ENCODE measurements at places on chromosomes 1 and 21.

DNA sequence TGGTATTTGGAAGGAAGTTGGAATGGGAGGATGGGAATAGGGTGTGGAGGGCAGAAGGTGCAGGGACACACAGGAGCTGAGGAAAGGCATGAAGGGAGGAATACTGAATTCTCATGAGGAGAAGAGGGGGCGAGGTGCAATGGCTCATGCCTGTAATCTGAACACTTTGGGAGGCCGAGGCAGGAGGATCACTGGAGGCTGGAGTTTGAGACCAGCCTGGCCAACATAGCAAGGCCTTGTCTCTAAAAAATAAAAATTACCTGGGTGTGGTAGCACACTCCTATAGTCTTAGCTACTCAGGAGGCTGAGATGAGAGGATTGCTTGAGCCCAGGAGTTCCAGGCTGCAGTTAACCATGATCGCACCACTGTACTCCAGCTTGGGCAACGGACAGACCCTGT is 117.3 kb downstream of the DTL start:
- DNase-seq: no peak

DNA sequence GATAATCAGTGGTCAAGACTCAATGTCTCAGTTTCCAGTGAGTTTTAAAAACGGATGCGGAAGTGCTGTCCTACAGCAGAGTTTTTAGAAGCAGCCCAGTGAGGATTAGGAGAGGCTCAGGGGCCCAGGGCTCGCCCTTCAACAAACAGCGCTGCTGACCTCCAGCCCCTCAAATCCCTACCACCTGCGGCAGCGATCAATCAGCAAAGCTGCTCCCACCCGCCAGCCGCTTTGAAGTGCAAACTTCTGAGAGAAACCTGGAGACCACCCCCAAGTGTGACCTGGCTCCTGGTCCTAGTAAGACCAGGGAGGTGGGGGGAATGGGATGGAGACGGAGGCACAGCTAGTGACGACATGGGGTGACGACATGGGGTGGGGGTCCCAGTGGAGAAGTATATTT is 14.4 kb downstream of the ZBTB17 start:
- DNase-seq: no peak

DNA sequence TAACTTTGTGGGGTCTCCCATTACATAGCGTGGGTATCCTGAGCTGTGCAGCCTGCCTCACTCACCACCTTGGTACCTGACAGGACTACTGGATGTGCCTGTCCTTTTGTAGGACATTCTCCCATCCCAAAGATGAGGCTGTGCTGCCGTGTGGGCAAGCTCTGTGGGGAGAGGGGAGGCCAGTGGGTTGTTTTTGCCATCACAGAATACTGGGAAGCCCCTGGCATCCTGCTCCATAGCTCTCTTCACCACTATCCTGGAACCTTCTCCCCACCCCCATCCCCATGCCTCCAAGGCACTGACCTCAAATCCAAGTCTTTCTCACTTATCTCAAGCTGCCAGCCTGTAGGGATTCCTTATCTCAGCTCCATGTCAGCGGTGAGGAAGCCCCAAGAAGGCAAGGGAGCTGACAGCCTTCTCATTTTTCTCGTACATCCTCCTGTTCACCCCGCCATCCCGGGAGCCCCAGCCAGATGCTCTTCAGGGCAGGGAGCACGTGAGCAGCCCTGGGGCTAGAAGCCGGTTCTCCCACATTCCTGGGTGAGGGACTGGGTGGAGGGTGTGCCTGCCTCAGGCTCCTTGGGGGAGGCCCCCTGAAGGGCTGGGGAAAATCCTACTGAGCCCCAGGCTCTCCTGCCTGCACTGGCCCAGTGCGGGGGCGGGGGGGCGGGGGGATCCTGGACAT is 2.4 kb upstream of the ELF3 start:
- no peak for DNase-seq

GRCh38 chr1:23344111-23344986 is at the start of gene HNRNPR:
Gene HNRNPR, minus strand, starts transcription at chr1:23344284. Its CDS starts 3,276 bp downstream, at chr1:23341008.
- DNase-seq: peak; percentile 71

DNA sequence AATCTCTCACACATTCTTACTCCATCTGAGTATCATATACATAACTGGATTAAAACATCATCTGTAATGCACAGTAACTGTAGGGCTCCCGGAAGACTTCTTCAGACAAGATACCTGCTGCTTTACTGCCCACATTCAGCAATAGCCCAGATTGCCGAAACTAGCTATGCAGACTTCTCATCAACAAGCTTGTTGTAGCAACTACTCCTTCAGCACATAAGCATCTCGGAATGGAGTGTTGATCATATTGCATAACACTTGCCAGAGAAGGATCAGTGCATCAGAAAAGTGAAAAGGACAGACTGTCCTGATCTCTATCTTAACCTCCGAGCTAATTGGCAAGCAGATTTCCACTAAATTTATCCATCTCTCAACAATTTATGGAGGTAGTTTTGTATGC is 354.6 kb upstream of the C1orf87 start:
- DNase-seq: no peak

GRCh38 chr1:99550198-99550597 is 95.7 kb upstream of the PALMD start:
- no peak for DNase-seq

DNA sequence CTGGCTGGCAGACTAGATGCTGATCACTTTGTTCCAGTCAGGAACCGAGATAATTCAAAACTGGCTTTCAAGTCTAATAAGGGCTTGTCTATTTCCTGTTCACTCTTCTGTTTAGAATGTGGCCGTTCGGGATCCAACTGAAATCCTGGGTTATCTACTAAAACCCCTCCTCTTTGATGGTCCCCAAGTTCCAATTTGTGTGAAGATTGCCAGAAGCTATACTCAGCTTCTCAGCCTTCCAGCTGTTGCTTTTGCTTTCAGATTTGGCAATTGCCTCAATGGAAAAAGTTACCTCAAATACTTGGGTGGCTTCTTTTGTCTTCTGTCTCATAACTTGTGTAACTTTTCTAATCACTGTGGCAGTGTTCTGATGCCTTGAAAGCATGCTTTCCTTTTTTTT is 43.7 kb downstream of the BTBD8 start:
- no peak for DNase-seq

- no peak for DNase-seq
Observed at GRCh38 chr1:209531549-209531948, 52.0 kb upstream of the CAMK1G start.

DNA sequence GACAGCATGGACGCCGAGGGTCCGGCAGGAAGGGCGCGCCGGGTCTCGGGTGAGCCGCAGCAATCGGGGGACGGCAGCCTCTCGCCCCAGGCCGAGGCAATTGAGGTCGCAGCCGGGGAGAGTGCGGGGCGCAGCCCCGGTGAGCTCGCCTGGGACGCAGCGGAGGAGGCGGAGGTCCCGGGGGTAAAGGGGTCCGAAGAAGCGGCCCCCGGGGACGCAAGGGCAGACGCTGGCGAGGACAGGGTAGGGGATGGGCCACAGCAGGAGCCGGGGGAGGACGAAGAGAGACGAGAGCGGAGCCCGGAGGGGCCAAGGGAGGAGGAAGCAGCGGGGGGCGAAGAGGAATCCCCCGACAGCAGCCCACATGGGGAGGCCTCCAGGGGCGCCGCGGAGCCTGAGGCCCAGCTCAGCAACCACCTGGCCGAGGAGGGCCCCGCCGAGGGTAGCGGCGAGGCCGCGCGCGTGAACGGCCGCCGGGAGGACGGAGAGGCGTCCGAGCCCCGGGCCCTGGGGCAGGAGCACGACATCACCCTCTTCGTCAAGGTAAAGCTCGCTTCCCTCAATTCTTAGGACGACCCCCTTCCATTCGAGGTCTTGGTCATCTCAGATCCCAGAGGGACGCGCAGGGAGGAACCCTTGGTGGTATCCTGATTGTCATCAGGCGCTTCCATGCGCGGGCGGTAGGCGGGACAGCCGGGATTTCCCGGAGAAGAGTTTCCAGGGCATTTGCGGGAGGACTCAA is 1.6 kb downstream of the CLIC6 start:
- no peak for DNase-seq
